ENCODE measurements at places on chromosomes 1 and 21.

GRCh38 chr1:91054780-91055481, 33.1 kb upstream of the ZNF644 start:
- no peak for DNase-seq

DNA sequence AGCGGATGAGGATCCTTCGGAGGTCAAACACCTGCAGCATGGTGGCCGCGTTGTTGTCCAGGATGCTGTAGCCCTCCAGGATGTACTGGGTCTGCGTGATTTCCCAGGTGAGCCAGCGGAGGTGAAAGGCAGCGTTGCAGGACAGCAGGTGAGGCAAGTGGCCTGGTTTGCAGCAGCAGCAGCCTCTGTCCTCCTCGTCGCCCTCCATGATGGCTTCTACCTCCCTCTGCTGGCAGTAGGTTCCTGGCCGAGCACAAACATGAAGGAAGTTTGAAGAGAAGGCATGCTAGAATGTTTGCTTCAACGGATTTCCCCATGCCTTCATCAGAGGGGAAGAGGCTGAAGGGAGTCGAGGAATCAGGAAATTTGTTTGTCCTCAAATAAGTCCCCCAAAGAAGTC, 74.7 kb downstream of the NTPCR start:
- no peak for DNase-seq

GRCh38 chr1:6325482-6325881, 64.6 kb upstream of the GPR153 start:
- no peak for DNase-seq

- no peak for DNase-seq
Measured at GRCh38 chr1:201681375-201681774, 142.4 kb downstream of the NAV1 start.

DNA sequence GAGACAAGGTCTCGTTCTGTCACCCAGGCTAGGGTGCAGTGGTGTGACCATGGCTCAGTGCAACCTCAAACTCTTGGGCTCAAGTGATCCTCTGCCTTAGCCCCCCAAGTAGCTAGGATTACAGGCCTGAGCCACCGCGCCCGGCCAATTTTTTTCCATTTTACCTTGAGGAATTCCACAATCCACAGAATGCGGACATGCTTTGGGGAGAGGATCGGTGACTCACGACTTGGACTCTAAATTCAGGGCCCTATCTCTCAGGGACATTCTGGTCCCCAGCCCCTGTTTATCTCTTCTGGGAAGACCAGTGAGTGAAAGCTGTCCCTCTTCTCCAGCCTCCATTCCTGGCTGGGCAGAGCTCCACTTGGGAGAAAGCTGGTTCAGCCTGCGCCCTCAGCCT, 5.2 kb downstream of the PADI1 start:
- no peak for DNase-seq

- no peak for DNase-seq
Measured at GRCh38 chr1:185477638-185478580, 160.9 kb upstream of the IVNS1ABP start.

- no peak for DNase-seq
Measured at GRCh38 chr1:89361681-89362080, 2.2 kb upstream of the GBP6 start.

DNA sequence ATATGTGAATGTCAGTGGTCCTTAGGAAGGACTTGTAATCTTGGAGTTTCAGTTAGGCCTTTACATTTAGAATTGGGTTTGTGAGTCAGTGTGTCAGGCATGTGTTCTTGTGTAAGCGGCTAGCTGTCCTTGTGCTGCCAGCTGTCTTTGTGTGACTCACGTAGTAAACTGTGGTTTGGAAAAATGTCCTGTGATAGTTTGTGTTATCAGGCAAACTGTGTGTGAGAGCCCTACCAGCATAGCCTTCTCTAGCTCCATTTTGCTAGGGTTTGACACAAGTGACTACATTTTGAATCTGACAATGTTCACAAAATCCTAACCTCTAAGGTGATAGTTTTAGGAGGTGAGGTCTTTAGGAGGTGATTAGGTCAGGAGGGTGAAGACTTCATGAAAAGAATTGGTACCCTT, 6.9 kb upstream of the SLC35D1 start:
- no peak for DNase-seq

- DNase-seq = no peak
Measured at GRCh38 chr1:1605724-1606123, 5.8 kb upstream of the FNDC10 start.

- no peak for DNase-seq
Measured at GRCh38 chr1:182122913-182123260, 61.4 kb upstream of the ZNF648 start.

- DNase-seq = no peak
Measured at GRCh38 chr1:21254335-21254951, 35.8 kb downstream of the ECE1 start.

DNA sequence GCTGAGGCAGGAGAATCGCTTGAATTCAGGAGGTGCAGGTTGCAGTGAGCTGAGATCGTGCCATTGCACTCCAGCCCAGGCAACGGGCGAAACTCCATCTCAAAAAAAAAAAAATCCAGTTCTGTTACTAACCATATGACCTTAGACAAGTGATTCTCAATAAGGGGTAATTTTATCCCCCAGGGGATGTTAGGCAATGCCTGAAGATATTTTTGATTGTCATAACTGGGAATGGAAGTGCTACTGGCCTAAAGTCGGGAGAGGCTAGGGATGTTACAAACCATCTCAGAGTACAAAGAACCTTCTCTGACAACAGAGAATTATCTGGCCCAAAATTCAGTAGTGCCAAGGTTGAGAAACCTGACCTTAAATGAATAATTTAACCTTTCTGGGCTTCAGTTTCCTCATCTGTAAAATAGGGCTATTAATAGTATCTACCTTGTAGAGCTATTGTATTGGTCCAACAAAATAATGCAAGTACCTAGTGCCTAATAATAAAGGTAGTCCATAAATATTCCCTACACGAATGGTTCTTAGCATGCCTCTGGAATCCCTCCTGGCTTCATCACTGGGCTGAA, 5.8 kb upstream of the LMNA start:
- DNase-seq = no peak

GRCh38 chr1:23568608-23569383, 9.5 kb upstream of the ID3 start:
- no peak for DNase-seq

DNA sequence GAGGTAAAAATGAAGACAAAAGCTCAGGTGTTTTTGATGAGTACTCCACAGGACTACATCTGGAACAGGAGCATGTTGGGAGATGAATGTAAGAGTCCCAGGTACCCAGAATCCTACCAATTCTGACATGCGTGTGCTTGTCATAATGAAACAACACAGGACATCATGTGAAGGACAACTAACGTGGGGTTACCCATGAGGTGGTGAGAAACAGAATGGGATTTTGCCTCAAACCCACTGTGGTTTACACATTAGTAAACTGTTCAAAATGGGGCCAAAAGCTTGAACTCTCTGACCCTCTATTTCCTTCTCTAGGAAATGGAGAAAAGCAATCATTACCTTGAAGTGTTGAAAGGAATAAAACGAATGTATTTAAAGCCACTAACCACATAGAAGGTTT, 266.2 kb downstream of the RGS7 start:
- DNase-seq = no peak

DNA sequence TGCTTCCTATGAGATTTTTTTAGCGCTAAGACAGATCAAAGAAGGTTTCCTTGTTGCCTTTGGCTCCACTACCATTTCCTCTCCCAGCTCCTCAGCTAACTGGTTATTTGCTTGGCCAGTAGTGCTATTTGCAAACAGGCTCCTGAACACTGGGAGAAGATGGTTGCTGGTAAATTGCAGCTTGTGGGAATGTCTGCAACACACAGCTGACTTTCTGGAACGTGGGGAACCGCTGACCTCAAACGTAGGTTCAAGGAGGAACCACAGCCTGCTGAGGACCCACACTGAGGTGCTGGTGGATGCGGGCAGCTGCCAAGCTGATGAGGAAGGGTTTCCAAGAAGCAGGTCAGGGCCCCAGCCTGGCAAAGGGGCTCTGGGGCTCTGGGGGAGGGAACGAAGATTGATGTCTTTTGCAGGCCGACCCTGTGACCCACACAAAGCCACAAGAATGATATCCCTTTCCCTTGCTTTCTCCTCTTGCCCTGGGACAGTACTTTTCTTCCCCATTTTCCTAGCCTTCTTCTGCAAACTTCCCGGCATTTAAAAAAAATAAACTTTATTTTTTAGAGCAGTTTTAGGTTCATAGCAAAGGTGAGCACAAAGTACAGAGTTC, 24.8 kb downstream of the GNG4 start:
- no peak for DNase-seq

DNA sequence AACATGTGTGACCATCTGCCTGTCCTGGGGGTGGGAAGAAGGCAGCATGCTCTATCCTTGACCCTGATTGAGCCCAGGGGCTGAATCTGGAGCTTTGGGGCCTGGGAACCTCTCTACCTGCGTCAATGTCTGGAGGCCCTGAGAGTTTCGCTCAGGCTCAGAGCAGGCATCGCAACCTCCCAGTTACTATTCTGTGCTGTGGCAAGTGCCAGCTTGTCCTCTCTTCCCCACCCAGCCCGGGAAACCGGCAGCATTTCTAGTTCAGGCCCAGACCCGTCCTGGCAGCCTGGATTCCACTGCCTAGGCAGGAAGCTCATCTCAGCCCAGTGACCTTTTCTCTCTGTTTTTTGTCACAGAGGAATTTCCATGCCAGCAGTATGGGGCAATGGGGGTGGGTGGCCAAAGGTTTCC, 10.0 kb upstream of the IRF6 start:
- no peak for DNase-seq

- DNase-seq = no peak
Measured at GRCh38 chr1:229185963-229186362, 84.9 kb upstream of the RAB4A start.

- no peak for DNase-seq
Measured at GRCh38 chr1:108636876-108637275, 24.0 kb downstream of the HENMT1 start.

DNA sequence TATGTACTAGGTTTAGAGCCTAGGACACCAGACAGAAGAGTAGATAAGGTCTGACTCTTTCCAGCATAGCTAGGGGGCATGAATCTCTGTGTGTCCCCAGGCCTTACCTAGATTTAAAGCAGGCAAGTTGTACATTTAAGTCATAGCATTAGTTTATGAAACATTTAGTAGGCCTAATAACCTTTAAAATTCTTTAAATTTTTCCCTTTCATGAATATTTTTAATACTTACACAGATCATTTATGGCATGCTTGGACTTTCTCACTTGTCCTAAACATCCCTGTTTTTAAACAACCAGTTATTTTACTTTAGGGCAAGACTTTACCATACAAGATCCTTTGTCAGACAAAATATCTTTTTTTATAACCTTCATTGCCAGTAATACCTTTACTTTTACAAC, 258.4 kb upstream of the ZRANB2 start:
- DNase-seq = no peak

DNA sequence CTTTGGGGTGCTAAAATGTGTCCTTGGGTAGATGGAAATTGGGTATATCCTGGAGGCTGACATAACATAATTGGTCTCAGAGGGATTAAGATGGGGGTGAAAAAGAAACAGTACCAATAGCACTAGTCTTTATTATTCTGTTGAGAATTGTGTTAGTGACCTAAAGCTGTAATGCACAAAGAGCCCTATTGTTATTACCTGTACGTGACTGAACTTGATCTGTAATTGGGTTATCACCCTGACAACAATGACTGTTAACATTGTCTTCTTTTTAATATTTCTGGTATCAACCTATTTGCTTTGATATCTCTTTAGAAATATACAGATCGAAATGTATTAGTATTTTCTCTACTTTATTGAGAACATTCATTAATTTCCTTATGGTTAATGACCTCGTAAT, 147.6 kb downstream of the NEK7 start:
- no peak for DNase-seq

- DNase-seq = no peak
Measured at GRCh38 chr1:220786057-220786336, 716 bp upstream of the MTARC1 start.

- DNase-seq = no peak
Measured at GRCh38 chr1:7478809-7479499, 292.1 kb upstream of the VAMP3 start.

- DNase-seq = no peak
Measured at GRCh38 chr1:44929531-44929930, 56.9 kb downstream of the EIF2B3 start.

DNA sequence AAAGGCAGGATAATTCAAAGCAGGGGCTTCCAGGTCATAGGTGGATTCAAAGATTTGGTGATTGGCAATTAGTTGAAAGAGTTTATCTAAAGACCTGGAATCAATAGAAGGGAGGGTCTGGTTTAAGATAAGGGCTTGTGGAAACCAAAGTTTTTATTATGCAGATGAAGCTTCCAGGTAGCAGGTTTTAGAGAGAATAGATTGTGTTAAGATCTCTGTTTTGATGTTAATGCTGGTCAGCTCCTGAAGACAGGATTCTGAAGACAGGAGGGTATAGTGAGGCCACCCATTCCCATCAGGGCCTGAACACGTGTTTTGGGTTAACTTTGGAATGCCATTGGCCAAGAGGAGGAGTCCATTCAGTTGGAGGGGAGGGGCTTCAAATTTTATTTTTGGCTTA, 6.1 kb upstream of the PTBP2 start:
- no peak for DNase-seq

DNA sequence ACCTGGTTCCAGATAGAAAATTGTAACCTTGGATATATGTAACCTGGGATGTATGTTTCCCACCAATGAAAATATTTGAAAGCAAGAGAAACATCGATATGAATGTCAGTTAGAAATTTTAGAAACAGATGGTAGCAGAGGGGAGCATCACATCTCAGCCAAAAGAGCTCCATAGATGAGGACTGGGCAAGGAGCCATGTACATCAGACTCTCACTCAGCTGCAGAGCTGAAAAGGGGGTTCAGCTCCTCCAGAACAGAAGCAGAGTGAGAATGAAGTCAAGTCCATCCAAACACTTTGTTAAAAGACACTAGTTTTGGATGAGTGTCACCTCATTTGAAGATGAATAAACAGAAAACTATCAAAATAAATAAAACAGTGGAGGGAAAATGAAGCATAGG, 202.4 kb downstream of the HMCN1 start:
- no peak for DNase-seq

- DNase-seq = no peak
Measured at GRCh38 chr1:64921771-64922170, 44.6 kb downstream of the JAK1 start.

DNA sequence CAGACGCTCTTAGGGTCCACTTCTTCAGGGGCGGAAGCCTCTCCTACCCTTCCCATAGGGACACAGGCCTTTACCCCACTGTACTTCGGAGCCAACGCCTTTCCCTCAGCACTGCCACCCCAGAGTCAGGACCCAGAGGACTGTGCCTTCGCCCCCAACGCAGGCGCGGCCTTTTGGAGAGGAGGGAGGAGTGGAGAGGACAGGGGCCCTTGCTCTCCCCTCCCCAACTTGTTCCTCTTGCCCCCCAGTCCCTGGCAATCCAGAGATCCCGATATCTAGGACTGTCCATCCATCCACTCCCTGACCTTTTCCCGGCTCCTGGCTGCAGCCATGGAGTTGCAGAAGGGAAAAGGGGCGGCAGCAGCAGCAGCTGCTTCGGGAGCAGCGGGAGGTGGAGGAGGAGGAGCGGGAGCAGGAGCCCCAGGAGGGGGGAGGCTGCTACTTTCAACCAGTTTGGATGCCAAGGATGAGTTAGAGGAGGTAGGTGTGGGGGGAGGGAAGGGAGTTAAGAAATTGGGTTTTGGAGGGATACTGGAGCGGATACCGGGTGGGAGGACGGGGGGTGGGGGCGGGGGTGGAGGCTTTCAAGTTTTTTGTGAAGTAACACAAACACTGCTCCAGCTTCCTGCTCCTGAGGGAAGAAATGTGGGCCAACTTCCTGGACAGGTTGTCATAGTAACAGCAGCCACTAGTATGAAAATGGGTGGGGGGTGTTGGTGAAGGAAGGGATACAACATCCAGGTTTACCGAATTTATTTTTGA, 636 bp downstream of the INTS3 start:
- DNase-seq = no peak

- no peak for DNase-seq
Measured at GRCh38 chr1:56447823-56448222, 131.5 kb downstream of the PLPP3 start.

- DNase-seq = no peak
Measured at GRCh38 chr1:91564888-91565701, 64.4 kb downstream of the CDC7 start.

Data from cortex of kidney (tissue), 1 donor.